ENCODE measurements at places on chromosomes 4 and X.

DNA sequence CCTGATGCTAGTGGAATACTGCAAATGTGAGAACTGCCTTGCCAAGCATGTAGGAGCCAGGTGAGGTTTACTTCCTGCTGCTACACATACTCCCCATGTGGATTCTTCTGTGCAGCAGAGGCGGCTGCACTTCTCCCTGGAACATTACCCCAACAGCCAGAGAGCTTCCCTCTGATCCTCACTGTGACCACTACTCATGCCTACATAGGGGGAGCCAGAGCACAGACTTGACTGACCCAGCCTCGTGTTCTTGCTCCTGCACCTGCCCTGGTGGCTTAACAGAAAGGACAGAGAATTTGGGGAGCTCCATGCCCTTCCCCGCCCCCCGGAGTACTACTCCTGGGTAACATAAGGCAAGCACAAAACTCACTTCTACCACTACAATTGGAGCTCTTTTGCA is 38.4 kb downstream of the UGT2A2 start:
- no peak for DNase-seq
- no peak overlapping the region for H3K4me3 ChIP-seq
- H3K4me1 ChIP-seq: no peaks in the 10 kb centered on the region
- no peak overlapping the region for H3K27ac ChIP-seq
- no peaks in the 10 kb centered on the region for H3K36me3 ChIP-seq

- no peaks in the 10 kb centered on the region for H3K27me3 ChIP-seq
- no peak for DNase-seq
- no peaks in the 10 kb centered on the region for H3K36me3 ChIP-seq
- no peak overlapping the region for H3K4me3 ChIP-seq
- no peak overlapping the region for H3K27ac ChIP-seq
Observed at GRCh38 chr4:97367878-97368277, 775.4 kb downstream of the STPG2 start.

GRCh38 chr4:147760695-147761094 is 28.8 kb downstream of the ARHGAP10 start:
- DNase-seq: no peak
- H3K4me3 ChIP-seq: no peak overlapping the region
- H3K27me3 ChIP-seq: no peaks in the 10 kb centered on the region
- H3K36me3 ChIP-seq: no peaks in the 10 kb centered on the region
- no peaks in the 10 kb centered on the region for H3K4me1 ChIP-seq

DNA sequence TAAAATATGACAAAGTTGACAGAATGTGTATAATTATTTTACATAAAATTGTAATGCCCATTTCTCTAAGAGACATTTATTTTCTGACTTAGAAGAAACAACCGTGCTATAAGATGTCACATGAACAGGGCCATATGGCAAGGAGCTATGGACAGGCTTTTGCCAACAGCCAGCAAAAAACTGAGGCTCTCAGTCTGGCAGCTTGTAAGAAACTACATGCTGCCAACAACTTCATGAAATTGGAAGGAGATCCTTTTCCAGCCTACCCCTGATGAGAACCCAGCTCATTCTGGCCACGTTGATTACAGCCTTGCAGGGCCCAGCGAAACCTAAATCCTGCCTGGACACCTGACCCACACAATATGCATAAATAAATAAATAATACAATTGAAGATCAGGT is 250.3 kb upstream of the ARSJ start:
- no peak overlapping the region for H3K27ac ChIP-seq
- H3K4me3 ChIP-seq: no peak overlapping the region
- H3K27me3 ChIP-seq: no peaks in the 10 kb centered on the region
- DNase-seq: no peak
- H3K36me3 ChIP-seq: no peaks in the 10 kb centered on the region
- no peaks in the 10 kb centered on the region for H3K4me1 ChIP-seq

DNA sequence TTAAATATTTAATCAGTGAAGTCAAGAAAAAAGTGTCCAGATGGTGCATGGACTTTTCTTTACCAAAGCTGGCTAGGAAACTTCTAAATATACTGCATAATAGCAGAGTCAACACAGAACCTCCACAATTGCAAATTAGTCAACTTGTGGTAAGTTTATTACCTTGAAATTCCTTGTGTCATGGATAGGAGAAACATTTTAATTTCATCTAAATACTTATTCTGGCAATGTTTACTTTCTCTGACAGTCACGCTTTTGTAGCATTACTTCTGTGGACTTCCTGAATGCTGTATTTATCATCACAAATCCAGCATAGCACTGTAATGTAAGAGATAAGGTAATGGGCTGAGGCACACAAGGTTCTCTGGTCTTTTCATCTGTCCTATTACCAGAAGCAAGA is 2266.1 kb downstream of the PCDH7 start:
- H3K4me3 ChIP-seq: no peak overlapping the region
- H3K27ac ChIP-seq: no peak overlapping the region
- no peaks in the 10 kb centered on the region for H3K36me3 ChIP-seq

GRCh38 chr4:83335701-83336100 is 1.1 kb upstream of the HPSE start:
- H3K36me3 ChIP-seq: no peaks in the 10 kb centered on the region
- no peak for DNase-seq
- H3K4me3 ChIP-seq: no peak overlapping the region
- H3K27me3 ChIP-seq: no peaks in the 10 kb centered on the region
- no peaks in the 10 kb centered on the region for H3K4me1 ChIP-seq
- no peak overlapping the region for H3K27ac ChIP-seq

DNA sequence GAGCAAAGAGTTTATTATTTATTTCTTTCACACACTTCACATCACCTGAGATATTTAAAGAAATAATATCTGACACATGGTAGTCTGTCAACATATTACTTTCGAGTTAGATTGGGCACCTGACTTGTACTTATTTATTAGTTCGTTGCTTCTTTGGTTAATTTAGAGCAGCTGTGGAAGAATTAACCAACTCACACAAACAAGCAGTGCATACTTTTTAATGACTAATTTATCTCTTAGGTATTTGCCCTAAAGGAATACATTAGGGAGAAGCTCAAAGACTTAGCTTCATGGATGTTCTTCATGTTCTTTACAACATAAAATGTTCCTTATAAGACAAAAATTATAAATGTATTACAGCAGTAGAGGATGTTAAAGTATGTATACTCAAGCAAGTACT is 242.9 kb downstream of the ARHGAP24 start:
- H3K4me3 ChIP-seq: no peak overlapping the region
- H3K27ac ChIP-seq: no peak overlapping the region
- H3K4me1 ChIP-seq: no peaks in the 10 kb centered on the region
- no peaks in the 10 kb centered on the region for H3K27me3 ChIP-seq
- no peaks in the 10 kb centered on the region for H3K36me3 ChIP-seq

- H3K27me3 ChIP-seq: no peaks in the 10 kb centered on the region
- DNase-seq: peak; percentile 15
- H3K27ac ChIP-seq: peak overlapping the region; percentile 56
- H3K36me3 ChIP-seq: no peaks in the 10 kb centered on the region
- H3K4me1 ChIP-seq: no peaks in the 10 kb centered on the region
Observed at GRCh38 chr4:25861951-25862410, 807 bp downstream of the SEL1L3 start.

DNA sequence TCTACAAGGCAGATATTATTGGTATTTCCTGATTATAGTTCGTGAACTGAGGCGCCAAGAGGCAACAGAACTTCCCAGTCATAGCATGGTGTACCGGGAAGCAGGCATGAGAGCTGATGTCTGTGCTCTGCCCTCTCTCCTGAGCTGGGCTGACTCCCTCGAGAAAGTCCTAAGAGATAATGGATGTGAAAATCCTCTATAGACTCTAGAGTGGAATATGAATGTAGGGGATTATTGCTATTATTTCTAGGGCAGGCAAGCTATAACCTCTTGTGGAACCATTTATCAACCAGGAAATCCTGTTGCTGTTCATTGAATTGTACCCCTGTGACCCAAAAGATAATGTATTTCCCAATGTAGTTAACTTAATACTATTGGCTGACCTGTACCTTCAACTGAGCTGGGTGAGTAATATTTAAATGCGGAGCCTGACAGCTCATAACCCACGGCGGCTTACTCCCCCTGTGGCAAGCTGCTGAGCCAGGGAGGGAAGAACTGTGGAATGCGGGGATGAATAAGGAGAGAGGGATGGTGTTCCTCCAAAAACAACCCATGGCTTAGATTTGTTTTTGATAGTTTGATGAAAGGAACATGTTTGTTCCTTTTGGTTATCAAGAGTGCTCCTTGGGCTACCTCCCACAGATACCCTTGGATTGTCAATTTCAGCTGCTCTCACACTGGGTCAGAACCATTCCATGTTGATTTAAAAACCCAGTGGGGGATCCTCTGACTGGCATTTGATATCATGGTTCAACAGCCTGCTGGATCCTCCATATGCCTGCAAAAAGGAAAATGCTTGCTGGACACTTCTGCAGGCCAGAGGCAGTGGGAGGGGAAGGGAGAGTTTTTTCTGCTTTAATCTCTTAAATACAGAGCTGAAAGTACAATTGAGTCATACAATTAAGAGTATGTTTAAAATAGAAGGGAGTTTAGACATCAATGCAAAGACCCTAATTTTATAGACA is 339.0 kb upstream of the BOD1L1 start:
- no peak overlapping the region for H3K27ac ChIP-seq
- H3K4me3 ChIP-seq: no peak overlapping the region
